ENCODE measurements at places on chromosomes 6 and 20.

GRCh38 chr6:164925681-164926530, 383.5 kb downstream of the C6orf118 start:
- no peak for DNase-seq

- DNase-seq: no peak
These were observed 49.6 kb upstream of the SLC22A1 start for GRCh38 chr6:160071805-160072690.

GRCh38 chr6:44223319-44224028, at the start of gene SLC29A1:
TSS of gene SLC29A1 (plus strand) at chr6:44223595. CDS start at chr6:44227314, 3,719 bp downstream.
- peak; percentile 73 for DNase-seq

DNA sequence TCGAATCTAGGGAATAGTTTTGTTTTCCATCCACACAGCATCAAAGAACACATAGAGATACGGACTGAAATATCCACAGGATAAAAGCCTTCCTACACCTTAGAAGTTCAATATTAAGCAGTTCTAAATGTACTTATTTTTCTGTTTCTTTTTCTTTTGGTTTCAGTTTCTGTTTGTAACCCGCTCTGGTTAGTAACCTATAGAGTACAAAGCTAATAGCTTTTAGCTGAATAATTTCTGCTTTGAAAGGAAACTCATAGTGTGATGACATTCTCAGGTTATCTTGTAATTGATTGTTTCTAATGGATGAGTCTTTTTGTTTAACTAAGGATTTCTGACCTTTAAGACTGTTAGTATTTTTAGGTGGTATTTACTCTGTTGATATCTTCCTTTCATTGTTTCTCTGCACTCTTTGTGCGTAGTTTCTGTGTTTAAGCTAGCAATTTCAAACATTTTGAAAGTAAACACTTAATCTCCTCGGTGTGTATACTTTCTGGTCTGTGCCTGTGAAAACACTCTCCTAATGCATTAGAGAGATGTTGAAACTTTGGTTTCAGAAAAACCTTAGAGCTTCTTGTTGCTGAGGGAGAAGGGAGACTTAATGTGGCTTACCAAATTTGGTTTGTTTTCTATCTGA, 385.5 kb downstream of the HDGFL1 start:
- no peak for DNase-seq

- no peak for DNase-seq
These were observed 5.8 kb upstream of the STMND1 start for GRCh38 chr6:17096096-17096495.

DNA sequence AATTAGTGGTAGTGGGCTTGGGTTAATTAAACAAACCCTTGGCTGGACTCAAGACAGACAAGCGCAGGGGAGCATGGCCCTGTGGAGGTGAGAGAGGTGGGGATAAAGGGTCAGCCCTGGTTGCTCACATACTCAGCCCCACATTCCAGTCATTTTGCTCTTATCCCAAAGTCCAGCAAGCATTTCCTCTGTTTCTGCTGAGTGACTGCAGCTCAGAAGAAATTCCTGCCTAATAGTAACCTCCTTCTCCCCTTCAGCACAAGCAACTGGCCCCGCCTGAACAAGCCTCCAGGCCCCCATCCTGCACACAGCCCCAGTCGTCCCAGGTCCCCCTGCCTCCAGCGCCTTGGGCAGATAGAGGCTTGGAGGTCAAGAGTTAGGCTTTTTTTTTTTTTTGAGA, 3.6 kb upstream of the TFEB start:
- DNase-seq: no peak

DNA sequence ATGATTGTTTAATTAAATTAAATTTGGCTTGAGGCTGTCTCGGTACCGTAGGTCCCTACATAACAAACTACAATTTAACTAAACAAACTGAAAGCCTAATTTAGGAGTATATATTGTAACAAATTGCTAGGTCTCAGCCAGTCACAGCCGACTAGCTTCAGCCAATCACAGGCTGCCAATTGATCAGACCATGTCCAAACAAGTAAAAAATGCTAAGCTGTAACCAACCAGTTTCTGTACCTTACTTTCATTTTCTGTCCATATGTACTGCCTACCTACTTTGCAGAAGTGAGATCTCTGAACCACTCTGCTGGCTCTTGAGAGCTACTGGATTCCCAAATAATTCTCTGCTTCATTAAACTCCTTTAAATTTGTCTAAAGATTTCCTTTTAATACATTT, 648.0 kb upstream of the GJE1 start:
- DNase-seq: no peak

DNA sequence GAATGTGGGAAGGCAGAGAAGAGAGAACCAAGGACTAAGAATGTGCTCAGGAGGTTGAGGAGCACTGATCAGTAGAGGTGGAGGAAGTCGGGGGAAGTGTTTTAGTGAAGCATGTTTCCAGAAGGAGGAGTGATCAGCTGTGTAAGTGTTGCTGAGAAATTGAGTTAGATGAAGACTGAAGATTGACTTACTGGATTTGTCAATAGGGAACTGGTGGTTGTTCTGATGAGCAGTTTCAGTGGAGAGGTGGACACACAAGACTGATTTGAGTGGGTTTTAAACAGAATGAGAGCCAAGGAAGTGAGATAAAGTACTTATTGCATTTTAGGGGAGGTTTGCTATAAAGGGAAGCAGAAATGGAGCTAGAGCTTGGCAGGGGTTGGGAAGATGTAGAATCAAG, 182.6 kb downstream of the CDKAL1 start:
- no peak for DNase-seq

- no peak for DNase-seq
These were observed 140.4 kb downstream of the SAMD5 start for GRCh38 chr6:147648916-147649315.

DNA sequence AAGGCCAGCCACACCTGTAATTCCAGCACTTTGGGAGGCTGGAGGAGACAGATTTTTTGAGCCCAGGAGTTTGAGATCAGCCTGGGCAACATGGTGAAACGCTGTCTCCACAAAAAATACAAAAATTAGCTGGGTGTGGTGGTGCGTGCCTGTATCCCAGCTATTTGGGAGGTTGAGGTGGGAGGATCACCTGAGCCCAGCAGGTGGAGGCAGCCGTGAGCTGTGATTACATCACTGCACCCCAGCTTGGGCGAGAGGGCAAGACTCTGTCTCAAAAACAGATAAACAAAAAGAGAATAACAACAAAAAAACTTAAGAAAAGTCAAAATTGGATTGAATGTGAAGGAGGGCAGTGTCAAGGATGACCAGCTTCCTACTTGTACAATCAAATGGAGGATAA, 2.9 kb downstream of the TPD52L1 start:
- DNase-seq: no peak

GRCh38 chr6:45687570-45687969, 309.8 kb upstream of the SUPT3H start:
- DNase-seq: no peak

DNA sequence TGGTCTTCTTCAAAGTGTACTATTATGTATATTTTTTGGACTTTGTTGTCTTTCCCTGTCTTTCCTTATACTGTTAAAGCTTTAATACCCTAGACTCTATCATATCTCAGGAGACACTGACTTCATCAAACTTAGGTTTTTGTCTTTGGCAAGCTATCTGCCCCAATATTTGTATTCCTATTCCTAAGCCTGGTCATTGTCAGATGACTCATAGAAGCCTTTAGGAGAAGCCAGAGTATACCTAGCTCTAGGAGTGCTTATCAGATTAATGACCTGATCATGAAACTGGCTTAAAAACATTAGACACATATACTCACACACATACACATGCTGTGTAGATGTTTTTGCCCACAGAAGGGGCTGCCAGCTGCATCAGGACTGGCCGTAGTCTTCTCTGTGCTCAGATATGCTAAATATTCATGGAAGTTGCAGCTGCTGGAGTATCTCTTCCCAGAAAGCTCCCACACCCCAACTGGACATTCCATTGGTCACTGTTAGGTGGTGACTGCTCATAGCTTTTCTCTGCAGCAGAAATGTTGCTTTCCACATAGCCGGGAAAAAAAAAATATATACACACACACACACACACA, 102.0 kb downstream of the ANKS1A start:
- DNase-seq: no peak

GRCh38 chr6:6694825-6695624, 106.5 kb downstream of the LY86 start:
- no peak for DNase-seq

- DNase-seq: no peak
These were observed 20.4 kb upstream of the NOTCH4 start for GRCh38 chr6:32244270-32244669.

- DNase-seq: no peak
These were observed 6.9 kb upstream of the PPP1R3G start for GRCh38 chr6:5078121-5078669.

- no peak for DNase-seq
These were observed 256.3 kb downstream of the ADGRB3 start for GRCh38 chr6:68891419-68891818.

DNA sequence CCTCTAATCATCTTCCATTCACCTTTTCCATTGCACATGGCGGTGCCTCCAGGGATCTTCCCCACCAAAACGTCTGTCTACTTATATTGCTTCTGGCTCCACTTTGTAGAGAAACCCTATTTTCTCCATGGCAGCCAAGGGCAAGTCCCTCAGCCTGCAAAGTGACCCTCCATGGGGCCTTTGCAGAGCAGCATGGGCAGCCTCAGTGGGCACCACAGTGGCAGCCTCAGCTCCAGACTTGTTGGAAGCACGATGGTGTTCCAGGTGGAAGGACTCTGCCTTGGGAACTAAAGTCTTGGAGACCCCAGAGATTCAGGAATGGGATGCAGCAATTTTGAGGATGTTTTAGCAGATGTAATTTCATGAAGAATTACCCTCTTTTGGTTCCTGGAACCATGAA, 18.5 kb upstream of the CCR6 start:
- no peak for DNase-seq

GRCh38 chr6:44630125-44631028, 242.9 kb downstream of the CDC5L start:
- DNase-seq: no peak

DNA sequence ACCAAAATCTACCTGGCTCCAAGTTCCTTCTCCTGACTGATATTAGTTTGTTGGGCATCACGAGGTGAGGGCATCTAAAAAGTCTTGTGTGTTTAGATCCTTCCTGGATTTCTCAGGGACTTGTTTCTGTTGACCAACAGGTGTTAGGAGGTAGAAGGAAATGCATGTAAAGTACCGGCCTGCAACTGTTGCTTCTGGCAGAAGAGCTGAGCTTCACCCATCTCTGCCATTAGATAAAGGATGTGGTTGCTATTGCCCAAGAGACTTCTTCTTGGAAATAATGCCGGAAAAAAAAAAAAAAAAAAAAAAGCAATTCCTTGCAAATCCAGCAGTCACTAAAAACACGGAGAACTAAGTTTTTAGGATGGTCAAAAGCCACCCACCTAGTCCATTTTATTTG, 303.1 kb downstream of the CDH26 start:
- DNase-seq: no peak

DNA sequence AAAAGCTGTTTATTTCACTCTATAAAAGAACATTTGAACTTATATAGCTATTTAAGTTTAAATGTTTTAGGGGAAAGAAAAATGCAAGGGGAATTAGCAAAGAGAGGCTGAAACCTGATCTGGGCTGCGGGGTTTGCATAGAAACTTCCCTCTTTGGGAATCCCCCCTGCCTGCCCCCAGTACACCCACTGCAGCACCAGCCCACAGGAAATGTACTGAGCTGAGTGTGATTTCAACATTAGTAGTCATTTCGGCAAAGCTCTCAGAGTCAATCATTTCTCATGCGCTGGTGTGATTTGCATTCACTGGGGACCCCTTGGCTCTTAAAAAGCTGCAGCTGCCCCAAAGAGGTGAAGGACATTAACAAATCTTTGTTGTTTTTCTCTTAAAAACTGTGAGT, 859.4 kb downstream of the MAFB start:
- no peak for DNase-seq

DNA sequence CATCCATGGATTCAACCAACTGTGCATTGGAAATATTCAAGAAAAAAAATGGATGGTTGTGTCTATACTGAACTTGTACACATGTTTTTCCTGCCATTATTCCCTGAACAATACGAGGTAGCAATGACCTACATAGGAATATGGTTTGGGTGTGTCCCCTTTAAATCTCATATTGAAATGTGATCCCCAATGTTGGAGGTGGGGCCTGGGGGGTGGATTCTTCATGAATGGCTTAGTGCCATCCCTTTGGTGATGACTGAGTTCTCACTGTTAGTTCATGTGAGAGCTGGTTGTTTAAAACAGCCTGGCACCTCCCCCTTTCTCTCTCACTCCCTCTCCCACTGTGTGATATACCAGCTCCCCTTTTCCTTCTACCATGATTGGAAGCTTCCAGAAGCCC, 139.8 kb upstream of the BACH2 start:
- no peak for DNase-seq

GRCh38 chr20:48818481-48818987, 9.3 kb downstream of the PREX1 start:
- no peak for DNase-seq

Measured in activated T-helper 1 cell treated with anti-CD3 and anti-CD28 coated beads, Interleukin-2, amount 50 U/mL, for 16 hours (primary cell).